Spinal cord (tissue), 10 donors: ENCODE measurements at places on chromosomes 11 and 22. TPM values are rescaled to one million over a fixed set of nuclear protein-coding genes. Genes with fewer than 3 reads are reported as not detected.
A peak's percentile ranks its signal among the peaks of the same experiment; 100 is the strongest.

DNA sequence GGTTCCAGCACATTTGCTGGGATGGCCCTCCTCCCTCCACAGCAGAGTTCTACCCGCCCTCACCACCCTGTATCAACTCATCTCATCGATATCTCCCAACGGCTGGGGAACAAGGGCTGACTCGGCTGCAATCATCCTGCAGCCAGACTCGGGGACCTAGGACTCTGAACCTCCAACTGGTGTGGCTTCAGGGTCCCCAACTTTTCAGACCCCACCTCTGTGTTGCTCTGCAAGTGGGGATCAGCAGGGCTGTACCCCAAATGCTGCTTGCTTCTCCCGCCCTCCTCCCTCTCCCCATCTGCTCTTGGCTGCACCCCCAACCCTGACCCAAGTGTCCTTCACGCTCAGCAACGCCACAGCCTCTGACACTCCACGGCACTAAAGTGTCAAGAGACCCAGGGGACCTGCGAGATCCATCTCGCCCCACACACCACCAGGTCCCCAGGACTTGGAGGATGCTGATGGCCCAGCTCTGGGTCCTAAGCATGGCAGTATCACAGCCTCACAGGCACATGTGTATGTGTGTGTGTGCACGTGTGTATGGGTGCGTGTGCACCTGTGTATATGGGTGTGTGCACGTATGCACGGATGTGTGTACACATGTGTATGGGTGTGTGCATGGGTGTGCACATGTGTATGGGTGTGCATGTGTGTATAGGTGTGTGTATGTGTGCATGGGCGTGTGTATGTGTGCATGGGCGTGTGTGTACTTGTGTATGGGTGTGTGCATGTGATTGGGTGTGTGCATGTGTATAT lies 26.4 kb downstream of the KCNQ1 start:
- DNase-seq: no peak

- no peak for DNase-seq
These were observed 498.6 kb upstream of the ISX start for GRCh38 chr22:34567367-34567766.

Gene GP1BB
- 39.8 TPM for polyA plus RNA-seq

DNA sequence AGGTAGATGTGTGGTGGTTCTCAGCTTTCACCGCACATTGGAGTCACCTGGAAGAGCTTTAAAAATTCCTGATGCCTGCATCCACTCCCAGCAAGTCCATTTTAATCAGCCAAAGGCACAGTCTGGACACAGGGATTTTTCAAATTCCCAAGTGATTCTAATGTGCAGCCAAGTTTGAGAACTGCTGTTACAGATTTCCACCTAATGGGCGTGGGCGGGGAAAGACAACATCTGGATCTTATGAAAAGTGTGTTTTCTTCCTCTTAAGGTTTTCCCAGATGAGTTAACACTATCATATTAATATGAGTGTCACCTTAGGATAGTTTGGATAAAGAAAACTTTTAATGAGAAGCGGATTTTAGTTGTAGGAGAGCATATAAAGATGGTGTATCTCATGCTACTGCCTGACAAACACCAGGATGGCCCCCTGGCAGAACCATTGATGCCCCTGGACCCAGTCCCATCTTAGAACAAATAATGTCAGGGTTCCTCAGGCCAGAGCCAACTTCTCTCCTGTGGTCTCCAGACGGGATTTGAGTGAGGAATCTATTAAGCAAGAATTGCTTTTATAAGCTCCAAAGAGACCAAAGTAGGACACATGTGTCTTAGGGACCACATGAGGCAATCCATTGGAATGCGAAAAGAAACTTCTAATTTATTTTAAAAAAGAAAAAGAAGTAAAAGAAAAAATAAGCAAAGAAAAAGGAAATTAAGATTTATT lies 31.9 kb downstream of the POU2AF1 start:
- no peak for DNase-seq

Gene LINC01488
- not detected for polyA plus RNA-seq

Gene SLC22A9
- 0.11 TPM for polyA plus RNA-seq

Gene SRRD
- 31.7 TPM for polyA plus RNA-seq

Gene TRPM5
- not detected for polyA plus RNA-seq

DNA sequence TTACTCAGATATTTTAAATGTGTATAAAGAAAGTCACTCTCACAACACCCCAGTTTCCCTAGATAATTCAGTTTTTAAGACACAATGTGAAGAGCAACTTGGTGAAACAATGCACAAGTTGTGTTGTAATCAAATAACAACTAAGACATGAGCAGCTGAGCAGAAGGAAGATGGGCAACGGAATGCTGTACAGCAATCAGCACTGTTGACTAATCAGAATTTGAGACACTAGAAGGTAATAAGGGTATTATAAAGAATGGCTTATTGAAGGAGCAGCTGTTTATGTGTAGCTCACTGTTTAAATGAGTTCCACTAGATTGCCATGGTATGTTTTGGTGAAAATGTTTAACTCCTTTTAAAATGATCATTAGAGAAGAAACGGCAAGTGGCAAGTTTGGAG lies 60.1 kb downstream of the SOX6 start:
- DNase-seq: no peak

DNA sequence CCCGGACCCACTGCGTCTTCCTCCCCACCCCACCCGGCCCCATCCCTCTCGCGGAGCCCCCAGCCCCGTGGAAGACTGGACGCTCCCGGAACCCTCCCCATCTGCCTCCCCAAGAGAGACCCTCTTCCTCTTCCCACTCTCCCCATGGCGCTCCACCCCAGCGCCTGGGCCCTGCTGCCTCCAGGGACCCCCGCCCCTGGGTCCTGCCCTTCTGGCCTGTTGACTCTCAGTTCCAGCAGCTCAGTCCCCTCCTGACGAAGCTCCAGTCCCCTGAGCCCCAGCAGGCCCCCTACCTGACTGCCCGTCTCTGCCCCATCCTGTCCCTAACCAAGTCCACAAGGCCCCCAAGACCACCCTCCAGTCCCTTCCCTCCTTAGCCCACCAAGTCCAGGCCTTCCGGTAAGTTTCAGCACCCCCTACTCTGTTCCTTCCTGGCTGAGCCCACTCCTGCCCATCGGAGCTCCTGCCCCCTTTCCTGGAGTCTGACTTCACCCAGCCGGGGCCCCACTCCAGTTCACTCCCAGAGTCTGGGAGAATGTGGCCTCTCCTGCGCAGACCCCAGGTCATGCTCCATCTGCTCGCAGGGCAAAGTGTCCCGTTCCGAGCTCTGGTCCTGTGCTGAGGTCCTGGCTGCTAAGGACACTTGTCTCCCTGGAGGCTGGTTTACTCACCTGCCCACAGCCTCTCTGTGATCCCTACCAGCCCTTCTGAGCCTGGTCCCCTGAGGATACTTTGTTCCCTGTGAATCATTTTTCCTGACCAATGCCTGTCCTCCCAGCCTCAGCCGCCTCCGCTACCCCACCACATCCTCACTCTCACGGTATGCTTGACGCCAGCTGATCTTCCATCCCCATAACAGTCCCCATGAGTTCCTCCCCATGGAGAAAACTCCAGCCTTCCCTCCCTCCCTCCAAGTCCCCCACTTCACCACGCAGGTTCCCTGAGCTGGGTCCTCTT lies 722 bp downstream of the IFITM10 start:
- no peak for DNase-seq

GRCh38 chr11:76654298-76654851 lies 16.2 kb downstream of the LRRC32 start:
- DNase-seq: peak; percentile 79

Gene TMEM191C
- polyA plus RNA-seq: 23.9 TPM

Gene DNAJB7
- 0.97 TPM for polyA plus RNA-seq

Gene APOA1
- polyA plus RNA-seq: 2.6 TPM

DNA sequence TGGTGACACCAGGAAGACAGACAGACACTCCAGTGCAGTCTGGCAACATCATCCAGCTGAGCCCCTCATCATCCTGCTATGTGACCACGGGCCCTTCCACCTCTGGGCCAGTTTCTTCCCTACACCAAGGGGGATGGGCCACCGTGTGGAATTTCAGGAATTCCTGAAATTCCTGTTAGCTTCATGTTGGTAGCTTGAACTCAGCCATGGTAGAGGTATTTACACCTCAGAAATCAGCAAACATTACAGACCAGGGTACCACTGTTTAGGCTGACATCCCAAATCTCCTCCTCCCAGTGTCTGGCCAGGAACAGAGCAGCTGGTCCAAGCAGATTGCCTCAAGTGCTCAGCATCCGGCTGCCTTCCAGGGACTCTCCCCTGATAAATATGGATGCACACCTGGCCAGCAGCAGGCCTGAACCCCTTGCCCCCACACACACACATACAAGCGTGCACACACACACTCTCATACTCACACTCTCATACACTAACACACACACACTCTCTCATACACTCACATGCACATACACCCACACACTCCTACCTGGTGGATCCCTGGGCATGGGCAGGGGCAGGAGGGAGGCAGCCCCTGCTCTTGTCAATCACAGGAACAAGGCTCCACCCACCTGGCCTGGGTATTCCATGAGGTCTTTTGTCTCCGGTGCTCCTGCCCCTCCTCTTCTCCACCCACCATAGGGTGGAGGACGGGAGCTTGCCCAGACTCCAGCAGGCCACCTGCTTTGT lies 85.2 kb downstream of the BUD13 start:
- DNase-seq: no peak

DNA sequence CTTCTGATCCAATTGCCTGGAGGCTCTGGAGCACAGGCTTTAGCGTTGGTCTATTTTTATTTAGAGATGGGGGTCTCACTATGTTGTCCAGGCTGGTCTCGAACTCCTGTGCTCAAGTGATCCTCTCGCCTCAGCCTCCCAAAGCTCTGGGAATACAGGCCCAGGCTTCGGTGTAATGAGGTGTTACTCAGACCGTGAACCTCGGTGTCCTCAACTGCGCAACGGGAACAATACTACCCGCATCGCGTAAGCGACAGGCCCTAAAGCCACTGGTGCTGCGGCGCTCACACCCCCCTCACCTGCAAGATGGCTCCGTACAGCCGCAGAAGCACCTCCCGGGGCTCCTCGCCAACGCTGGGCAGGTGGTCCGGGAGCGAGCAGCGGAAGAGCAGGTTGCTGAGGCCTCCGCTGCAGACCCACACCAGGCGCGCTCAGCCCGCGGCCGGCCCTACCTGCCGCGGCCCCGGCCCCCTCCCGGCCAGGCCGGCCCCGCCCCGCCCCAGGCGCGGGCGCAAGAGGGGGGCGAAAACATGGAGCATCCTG lies 628 bp downstream of the CHKB start:
- no peak for DNase-seq

GRCh38 chr11:35420371-35420770 lies 1.0 kb upstream of the SLC1A2 start:
- DNase-seq: no peak

DNA sequence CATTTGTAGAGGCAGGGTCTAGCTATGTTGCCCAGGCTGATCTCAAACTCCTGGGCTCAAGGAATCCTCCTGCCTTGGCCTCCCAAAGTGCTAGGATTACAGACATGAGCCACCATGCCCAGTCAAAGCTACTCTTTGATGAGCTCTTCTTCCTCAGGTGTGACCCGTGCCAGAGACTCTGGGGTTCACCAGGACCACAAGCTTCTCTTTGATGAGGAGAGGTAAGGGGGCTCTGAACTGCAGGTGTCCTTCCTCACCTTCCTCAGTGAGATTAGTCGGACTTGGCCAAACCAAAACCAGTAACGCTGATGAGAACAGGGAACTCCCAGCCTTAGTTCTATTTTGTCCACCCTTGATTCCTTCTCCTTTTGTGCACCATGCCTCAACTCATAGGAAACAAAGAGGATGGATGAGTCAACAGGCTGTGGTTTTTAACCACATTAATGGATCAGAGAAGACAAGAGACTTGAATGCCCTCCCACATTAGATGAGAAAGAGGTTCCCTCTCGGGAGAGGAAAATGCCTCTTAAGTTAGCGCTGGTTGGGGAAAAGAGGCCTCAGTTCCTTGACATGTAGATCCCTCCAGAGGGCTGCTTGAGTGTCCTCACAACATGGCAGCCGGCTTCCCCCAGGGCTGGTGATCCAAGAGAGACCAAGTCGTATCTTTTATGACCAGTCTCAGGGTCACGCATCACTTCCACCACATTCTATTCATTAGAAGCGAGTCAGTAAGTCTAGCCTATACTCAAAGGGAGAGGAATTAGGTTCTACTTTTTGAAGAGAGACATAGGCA lies 25.7 kb upstream of the CTR9 start:
- DNase-seq: no peak

DNA sequence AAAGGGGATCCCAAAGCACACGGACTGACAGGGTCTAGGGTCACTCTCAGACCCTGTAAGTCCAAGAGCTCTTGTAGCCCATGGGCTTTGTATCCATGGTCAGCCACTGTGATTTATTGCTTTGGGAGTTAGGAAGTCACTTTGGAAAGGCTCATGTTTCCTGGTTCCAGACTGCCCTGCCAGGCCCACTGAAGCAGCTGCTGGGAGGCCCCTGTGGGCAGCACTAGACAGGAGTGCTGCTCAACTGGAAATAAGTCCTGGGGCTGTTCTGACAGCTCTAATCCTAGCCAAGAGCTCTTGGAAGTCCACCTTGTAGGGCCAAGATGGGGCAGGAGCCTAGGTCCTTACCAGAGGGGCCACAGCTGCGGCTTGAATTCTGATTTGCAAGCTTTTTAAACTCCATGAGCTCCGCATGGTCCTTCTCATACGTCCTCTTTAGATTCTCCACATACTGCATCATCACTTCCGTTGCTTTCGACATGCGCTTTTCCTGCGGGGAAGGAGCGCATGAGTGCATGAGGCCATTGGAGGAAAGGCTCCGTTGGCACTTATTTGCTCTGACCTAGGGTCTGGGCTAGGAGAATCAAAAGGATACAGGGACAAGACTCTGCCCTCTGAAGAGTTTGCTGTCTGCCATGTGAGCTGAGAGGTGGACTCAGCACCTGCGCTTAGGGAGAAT lies 32.2 kb upstream of the LYVE1 start:
- DNase-seq: no peak

GRCh38 chr11:114243461-114244372 lies 52.5 kb upstream of the NNMT start:
- DNase-seq: peak; percentile 79

DNA sequence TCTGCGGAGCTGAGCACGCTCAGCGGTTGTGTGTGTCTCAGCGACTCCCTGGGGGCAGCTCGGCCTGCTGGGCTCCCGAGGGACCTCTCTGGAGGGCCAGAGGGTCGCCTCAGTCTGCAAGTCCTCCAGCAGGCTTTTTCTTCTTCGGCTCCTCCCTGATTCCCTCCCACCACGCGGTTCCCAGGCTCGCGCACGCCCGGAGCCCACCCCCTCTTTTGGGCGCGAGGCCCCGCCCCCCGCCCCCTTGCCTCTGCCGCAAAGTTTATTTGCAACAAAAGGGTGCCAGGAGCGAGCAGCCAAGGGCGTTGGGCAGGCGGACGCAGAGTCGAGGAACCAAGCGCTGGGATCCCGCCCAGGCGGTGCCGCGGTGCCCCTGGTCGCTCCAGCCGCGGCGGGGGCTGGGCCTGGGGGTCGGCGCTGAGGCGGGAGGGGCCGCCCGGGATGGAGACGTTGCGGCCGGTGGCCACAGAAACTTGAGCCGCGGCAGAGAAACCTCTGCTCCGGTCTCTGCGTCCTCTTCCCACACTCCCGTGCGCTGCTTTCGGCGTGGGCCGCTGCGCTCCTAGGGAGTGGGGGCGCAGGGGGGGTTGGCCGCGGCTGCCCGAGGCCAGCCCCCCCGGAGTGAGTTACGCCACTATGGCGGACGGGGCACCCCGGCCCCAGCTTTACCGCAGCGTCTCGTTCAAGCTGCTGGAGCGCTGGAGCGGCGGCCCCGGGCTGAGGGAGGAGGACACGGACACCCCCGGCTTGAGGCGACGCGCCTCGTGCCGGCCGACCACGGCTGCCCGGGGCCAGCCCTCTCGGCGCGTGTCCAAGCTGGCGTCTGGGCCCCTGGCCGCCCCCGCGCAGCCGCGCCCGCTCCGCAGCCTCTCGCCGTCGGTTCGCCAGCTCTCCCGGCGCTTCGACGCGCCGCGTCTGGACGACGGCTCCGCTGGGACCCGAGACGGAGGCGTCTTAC lies at the start of gene ARHGEF17:
ARHGEF17 (plus strand) TSS at position 274 of the 958 bp plus-strand sequence; CDS start at position 637, 363 bp downstream.
- peak; percentile 68 for DNase-seq

Gene SEC14L2
- 22.3 TPM for polyA plus RNA-seq

Gene KRTAP5-2
- not detected for polyA plus RNA-seq

GRCh38 chr11:87122852-87123251 lies 85.1 kb downstream of the TMEM135 start:
- DNase-seq: no peak
